ENCODE measurements at places on chromosomes 1 and 21.

GRCh38 chr21:42164064-42164789 is 54.7 kb upstream of the ABCG1 start:
- DNase-seq, result peak; percentile 82

GRCh38 chr1:41432481-41433280 is 51.8 kb downstream of the EDN2 start:
- peak; percentile 94 for DNase-seq

DNA sequence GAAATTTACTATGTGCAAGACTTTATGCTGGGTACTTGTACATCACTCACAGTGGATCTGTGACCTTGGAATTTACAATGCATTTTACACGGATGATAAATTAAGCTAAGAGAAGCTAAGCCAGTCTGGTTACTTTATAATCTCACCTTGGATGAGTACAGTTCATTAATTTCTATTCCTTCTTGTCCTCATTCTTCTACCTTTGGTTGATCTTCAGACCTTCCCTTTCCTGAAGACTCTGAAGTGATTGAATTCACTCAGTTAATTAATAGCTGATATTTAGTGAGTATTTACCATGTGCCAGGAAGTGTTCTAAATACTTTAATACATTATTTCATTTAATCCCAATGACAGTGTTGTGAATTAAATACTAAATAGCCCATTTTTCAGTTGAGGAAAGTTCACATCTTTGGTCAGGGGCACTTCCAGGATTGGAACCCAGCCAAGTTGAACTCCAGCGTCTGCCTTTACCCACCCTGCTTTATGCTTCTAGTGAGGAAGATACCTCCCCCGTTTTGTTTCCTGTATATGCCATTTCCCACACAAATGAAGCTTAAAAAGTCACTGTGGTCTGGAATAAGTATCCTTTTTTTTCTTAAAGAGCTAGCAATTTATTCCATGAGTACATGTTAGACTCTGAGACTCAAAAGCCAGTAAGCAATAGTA is 146.6 kb downstream of the TLR5 start:
- no peak for DNase-seq

DNA sequence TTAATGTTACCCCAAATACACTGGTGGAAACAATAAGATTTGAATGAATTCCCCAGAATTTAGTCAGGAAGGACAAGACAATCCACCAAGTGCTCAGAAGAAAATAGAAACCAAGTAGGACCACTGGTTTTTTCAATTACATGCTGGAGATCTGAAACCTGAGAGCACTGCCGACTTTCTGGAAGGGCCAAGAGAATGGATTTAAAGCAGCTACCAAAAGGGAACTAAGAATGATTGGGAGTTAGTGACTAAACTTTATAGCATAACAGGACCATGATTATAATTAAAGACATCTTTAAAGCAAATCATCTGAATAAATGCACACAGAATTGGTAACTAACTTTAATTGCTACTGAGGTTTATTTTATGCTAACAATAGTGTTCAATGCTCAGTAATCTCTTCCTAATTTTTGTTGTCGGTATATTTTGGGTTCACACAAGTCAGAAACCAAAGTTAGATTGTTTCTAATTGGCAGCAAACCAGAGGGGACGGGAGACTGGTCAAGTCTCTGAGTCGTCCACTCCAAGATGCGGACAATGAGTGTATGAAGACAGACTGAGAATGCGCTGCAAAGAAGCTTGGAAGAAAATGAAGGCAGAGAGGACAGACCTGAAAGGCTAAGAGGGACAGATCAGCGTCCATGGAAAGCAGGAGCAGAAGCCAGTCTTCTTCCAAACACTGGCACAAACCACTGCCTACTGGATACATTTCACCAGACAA is 2.3 kb upstream of the RGS13 start:
- no peak for DNase-seq

DNA sequence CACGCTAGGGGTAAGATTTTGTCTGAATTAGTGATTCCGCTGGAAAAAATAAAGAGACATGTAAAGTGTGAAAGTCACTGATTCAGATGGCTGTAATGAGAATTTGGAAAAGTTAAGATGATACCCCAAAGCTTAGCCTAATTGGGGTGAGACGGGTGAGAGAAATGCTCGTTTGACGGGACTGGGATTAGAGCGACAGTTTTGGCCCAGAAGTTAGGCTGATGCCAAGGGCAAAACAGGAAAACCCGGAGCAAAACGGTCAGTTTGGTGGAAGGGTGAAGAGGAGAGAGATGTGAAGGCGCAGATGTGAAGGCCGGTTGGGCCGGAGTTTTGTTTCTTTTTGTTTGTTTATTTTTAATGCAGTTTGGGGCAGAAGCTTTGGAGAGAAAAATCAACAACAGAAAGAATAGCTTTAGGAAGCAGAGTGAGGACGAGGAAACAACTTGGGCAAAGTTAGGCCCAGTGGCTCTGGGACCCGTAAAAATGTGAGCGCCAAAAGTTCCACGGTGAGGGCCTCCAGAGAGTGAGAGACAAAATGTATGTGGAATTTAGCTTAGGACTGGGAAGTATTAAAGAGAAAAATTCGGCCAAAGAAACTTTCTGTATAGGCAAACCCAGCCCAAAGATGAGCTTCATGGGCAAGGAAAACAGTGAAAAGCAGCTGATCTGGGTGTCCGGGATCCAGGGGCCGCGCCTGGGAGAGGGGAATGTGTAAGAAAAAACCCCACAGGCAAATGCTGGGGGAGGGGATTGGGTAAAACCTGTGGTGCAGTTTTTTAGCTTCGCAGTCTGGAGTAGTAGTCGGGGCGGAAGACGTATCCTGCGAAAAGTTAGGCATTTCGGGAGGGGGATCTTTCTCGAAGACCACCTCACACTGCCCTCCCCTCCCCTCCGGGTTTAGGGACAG is 1.2 kb downstream of the DMRTA2 start:
- no peak for DNase-seq

GRCh38 chr1:186623551-186623950 is 56.7 kb downstream of the PTGS2 start:
- DNase-seq, result no peak

- peak; percentile 52 for DNase-seq
Measured at GRCh38 chr1:175887981-175888428, 144.6 kb upstream of the TNR start.

DNA sequence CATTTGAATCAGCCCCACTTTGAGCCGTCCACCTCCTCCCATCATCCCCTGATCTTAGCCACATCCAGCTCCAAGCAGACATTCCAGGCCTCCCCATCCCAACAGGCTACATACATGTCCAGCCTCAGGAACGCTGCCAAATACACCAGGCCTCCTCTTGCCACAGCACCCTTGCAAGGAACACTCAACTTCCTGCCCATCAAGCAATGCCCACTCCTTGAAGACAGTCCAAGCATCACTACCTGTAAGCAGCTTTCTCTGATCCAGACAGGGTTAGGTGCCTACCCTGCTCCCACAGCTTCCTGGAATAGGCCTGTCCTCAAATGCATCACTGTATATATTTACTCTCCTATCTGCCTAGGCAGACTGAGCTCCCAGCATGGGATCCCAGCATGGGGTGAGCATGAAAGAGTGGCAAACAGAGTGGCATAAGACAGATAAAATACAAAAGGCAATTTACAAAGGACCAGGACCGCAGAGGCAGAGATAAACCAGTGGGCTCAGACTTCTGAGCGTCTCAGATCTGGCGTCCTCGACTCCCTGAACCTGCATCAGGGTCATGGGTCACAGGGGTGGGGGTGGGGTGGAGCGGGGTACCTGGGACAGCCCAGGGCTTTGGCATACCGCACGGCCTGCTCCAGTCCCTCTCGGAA is 816 bp downstream of the HYI start:
- DNase-seq, result no peak

DNA sequence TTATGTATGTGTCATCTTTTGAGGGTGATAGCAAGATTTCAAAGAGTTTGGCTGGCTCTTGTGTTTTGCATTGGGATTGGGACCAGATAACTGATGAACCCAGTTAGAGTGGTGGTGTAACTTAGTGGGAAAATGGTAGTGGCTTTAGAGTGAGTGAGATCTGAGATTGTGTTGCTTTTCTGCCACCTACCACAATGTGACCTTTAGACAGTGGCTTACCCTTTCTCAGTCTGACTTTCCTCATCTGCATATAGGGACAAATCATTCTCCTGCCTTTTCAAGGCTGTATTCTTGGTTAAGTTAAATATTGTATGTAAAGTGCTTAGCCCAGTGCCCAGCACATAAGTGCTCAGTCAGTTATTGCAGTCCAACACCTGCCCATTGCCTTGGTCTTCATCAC is 31.3 kb downstream of the CENPF start:
- DNase-seq, result no peak

- DNase-seq, result no peak
Measured at GRCh38 chr1:47564570-47564969, 126.7 kb downstream of the FOXD2 start.
